Activated CD4-positive, alpha-beta T cell treated with anti-CD3 and anti-CD28 coated beads for 4 hours (primary cell): ENCODE measurements at places on chromosomes 11 and 22.

DNA sequence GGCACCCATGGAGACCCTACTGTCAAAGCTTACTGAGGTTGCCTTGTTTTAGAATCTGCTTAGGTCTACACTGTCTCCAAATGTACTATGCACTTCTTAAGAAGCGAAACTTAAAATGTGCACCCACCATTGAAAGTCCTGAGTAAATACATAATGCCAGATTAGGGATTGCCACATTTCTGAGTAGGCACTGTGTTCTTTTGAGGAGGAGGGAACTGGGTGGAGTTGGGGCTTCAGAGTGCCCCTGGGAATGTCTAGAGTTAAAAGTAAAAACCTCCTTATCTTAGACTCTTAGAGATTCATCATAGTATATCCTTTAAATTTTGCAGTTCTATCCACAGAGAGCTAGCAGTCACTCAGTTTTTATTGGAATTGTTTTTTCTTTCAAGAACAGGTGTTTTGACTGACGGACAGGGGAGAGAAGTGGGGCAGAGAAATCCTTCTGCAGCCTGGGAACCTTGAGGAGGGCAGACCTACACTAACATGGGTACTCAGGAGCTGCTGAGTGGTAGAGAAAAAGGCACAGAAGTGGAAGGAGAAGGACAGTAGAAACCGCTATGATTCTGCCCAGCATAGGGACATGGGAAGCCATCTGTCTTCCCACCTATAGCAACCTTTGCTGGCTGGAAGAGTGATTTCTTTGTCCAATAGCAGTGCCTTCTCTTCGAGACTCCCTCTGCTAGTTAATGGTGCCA is 33.4 kb upstream of the MICAL2 start:
- DNase-seq, result no peak

DNA sequence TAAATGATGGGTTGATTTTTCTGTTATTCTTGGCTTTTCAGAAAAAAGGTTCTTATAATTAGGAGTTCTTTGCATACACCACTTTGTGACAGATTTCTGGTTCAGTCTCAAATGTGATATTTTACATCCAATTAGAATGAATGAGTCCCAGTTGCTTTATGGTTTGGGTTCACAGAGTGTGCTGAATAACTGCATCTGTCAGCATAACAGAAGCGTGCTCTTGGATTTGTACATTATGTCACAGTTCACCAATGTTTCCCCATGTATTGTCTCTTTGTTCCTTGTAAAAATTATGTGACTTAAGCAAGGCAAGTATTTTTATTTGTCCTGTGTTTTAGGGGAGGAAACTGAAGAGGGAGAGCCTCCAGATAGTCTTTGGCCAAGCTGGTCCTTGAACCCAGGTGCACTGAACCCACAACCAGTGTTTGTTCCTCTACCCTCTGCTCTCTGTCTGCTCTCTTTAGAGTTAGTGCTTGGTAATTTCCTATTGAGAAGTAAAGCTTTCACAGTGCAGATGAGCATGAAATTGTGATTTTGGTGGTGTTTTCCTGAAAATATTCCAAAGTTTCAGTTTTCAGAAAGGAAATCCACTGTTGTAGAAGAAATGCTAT is 107.5 kb downstream of the TBC1D22A start:
- DNase-seq, result no peak

DNA sequence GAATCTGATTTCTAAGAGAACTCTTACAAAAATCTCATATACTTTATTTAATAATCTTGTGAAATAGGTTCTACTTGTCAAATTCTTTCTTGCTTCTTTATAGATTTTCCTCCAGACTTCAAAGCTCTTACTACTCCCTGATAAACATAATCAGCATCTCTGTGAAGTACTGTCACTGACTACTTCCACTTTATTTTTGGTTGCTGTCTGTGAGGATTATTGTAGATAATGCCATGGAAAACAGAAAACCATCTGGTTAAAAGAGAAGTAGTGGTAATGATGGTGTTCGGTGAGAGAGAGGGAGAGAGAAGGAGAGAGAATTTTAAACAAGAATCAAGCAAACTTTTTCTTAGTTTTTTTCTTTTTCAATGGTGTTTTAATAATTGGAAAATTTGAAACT is 152.3 kb downstream of the TMEM135 start:
- no peak for DNase-seq

- DNase-seq, result no peak
These were observed 33.5 kb upstream of the CAT start for GRCh38 chr11:34405079-34405858.

DNA sequence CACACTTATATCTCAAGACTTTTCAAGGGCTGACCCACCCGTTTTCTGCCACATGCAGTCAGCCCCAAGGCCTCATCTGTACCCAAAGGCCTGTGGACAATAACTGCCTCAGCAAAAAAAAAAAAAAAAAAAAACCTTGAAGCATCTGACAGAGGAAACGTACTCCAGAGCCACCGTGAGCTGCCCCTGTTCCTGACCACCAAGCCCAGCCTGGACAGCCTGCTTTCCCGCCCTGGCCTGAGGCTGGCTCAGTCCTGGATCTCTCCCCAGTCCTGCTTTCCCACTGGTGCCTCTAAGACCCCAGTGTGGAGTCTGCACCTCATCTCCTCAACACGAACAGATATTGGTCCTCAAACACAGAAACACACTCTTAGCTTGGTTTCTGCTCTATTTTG is 66.5 kb downstream of the SLC35F2 start:
- no peak for DNase-seq

DNA sequence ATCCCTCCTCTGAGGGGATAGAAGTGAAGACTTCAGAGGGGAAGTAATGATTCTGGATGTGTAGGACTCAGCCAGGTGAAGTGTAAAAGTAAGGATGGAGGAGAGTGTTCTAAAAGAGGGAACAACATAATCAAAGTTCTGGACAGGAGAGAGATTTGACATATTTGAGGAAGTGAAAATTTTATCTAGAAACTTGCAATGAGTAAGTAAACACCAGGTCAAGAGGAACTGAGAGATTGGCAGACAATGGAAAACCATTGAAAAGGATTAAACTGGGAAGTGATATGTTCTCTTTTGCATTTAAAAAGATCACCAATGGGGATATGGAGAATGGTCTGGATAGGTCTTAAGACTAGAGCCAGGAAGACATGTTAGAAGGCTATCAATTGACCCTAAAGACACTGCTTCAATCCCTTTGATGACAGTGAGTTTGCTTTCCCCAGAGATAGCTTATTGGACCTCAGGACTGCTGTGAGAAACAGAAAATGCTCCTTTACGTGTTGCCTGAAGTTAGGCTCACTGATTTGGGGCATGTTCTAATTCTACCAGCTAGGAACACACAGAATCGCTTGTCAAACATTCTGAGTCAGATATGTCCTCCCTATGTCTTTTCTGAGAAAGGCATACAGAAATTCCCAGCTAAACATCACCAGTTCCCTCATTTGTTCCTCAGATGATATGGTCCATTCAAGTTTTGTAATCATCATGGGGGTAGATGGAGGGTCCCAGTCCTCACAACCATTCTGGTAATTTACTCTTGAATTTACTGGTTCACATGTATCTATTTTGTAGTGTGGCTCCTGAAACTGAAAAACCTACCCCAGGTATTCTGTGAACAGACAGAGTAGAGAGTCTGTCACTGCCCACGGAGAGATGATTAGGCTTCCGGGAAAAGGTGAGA is 144.9 kb downstream of the MAML2 start:
- DNase-seq, result no peak

DNA sequence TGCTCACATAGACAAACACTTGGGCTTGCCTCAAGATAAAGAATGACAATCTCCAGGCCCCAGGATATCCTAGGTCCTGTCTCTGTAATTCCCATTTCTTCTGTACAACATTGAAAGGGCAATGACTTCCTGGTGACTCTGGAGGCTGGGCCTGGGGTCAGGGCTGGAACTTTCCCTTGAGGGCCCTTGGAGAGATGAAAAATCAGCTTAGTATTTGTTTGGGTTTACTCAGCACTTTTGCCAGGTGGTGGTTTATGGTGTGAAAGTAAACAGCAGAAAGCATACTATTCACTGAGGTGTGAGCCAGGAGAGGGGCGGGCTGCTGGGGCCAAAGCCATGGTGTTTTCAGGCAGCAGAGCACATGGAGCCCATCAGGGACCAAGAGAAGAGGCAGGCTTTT is 214.7 kb upstream of the NARS2 start:
- no peak for DNase-seq

DNA sequence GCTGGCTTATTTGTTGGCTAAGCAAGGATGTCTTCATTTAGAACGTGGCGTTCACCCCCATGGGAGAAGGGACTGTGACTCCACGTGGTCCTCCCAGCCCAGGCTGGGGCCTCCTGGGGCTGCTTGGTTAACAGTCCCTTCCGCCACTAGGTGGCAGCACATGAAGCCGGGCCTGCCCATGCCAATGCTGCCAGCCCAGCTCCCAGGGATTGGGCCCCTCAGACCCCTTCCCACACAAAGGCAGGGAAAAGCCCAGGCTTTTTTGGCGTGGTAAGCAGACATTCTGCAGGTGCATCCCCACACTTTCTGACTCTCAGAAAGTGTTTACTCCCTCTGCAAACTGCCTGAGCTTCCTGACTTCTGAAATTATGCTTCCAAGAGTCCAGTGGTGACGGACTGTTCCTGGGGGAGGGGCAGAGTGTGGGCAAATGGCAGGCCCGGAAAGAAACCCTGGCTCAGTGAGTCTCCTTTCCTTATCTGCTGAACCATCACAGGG is 3.1 kb downstream of the CBX6 start:
- peak; percentile 88 for DNase-seq

GRCh38 chr22:30193031-30193775 is 53.4 kb downstream of the LIF start:
- DNase-seq, result no peak

DNA sequence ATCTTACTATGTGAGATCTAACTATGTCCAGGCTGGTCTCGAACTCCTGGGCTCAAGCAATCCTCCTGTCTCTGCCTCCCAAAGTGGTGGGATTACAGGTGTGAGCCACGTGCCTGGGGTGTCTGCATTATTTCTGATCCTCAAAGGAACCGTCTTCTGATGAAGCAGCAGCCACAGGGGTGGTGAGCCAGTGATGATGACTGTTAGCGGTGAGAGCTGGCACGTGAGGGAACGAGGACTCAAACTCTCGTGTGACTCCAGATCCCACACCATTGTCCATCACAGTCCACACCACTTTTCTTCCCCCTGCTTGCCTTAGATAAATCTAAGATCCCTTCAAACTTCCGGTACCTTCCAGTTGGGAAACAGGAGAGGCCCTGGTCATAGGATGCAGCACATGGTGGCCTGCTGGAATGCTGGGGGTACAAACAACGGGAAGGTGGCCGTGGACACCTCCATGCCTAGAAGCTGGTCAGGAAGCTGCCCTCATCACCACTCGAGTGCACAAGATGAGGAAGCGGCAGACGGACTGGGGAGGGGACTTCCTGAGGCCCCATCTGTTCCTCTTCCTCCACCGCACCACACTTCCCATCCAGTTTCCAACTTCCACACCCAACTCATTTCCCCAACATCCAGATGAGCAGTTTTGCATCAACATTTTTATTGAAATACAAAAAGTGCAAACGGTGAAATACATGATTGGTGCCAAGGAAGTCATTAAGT is 23.8 kb downstream of the ARHGAP1 start:
- no peak for DNase-seq

GRCh38 chr11:65424205-65425104 is 1.9 kb downstream of the NEAT1 start:
- DNase-seq, result peak; percentile 73

DNA sequence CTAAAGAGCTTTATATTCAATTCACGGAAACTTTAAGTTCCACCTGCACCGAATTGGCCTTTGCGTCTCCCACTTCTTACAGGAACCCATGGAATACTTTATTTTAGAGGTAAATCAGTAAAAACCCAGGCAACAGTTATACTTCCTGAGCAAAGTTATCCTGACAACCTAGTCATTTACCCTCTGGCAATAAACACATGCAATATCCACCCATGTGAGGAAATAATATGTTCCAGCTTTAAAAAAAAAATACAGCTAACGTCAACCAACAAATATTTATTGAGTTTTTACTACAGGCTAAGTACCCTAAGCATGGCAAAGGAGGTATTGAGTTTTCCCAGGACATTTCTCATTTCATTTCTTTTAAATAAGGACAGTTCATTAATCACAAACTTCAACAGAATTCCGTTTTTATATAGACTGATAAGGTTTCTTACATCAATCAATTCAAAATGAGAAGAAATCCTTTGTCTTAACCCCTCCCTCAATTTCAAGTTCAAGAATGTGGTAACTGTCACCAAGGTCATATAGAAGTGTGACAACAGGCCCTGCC is 38.3 kb upstream of the CCDC34 start:
- DNase-seq, result no peak

DNA sequence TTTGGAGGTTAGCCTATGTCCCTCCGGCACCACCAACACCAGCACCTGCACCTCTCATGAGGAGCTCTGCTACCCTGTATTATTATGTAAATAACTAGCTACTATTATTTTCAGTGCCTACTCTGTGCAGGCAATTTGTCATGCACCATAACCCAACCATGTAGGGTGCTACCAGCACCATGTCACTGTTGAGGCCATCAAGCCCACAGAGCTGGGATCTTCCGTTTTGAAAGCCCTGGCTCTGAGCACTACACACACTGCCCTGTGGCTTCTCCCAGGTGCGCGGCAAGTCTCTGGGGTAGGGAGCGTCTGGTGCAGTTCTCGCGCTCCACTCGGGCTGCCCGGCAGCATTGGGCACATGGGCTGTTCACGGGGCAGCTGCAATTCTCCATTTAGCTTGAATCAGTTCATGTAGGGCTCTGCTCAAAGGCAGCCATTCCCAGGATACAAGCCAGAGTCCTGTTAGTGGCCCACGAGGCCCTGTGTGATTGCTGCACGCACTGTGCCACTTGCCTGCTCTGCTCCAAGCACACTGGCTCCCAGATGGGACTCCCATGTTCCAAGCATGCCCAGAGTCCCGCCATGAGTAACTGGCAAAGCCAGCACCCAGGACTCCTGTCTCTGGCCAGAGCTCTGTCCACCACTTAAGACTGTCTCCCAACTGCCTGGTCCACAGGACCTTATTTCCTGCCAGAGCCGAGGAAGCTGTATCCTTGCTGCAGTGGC is 42.5 kb upstream of the CDON start:
- DNase-seq, result no peak

DNA sequence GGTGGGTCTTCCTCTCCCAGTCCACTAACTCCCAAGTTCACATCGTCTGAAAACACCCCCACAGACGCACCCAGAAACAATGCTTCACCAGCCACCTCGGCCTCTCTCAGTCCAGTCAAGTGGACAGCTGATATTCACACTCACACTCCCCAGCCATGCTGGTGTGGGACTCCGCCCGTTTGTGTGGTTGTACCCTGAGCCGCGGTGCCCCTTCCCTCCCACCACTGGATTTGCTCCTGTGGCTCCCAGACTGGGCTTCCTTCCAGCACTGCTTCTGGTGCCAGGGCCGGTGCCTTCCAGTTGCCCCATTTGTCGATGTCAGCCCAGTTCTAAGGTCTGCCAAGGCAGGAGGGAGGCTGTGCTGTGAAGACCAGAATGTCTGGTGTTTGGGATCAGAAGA is 37.9 kb upstream of the PLET1 start:
- DNase-seq, result no peak

DNA sequence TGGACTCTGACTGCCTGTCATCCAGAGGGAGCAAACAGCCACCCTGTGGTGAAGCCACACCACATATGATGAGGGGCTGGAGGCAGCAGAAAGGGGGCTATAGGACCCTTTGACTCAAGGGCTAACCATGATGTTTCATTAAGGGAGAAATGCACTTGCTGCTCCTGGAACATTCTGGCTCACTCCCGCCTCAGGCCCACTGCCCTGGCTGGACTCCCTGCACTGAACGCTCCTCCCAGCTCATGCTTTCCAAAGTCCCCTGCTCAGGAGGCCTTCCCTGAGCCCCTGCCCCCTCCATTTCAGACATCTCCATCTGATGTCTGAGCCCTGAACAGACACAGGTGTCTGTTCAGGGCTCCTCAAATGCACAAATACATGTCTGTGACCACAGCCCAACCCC is 69.1 kb downstream of the CDKN1C start:
- DNase-seq, result no peak

- no peak for DNase-seq
These were observed 2.5 kb downstream of the LARGE2 start for GRCh38 chr11:45924927-45925326.
